ENCODE measurements at places on chromosomes 6 and 20.

DNA sequence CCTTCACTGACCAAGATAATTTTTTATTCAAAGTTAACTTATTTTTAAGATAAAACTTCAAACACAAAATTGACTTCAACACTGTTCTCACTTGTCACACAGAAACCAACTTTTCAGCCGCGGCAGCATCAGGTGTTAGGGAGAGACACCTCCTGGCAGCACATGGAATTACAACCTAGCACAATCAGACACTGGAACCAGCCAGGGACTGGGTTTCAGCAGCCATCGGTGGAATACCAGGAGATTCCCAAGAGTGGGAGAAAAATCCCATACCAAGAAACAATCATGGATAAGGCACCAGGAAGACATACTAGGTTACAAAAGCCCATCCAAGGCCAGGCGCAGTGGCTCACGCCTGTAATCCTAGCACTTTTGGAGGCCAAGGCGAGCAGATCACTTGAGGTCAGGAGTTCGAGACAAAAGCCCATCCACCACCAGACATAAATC, 70.0 kb downstream of the SNX5 start:
- DNase-seq, result no peak

DNA sequence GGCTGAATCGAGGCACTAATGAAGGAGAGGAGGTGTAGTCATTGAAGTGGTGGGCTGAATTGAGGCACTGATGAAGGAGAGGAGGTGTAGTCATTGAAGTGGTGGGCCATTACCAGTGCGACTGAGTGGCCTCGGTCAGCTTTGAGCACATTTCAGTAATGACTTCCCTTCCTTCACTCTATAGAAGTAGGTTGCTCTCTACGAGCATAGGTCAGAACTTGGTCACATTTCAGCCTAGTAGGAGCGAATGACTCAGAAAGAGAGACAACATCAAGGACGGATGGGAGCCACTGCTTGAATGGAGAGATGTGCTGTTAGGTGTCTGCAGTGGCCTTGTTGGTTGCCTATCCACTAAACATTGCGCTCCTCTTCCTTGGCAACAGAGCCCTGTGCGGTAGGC, 39.5 kb downstream of the ZDHHC14 start:
- DNase-seq, result no peak

GRCh38 chr6:56144538-56145324, 102.6 kb downstream of the COL21A1 start:
- no peak for DNase-seq

GRCh38 chr20:17605131-17605660, 35.3 kb downstream of the DSTN start:
- DNase-seq, result no peak
